Caki2 (cell line): ENCODE measurements at places on chromosomes 16 and 17.

- DNase-seq: no peak
These were observed 253.2 kb upstream of the HSBP1 start for GRCh38 chr16:83554540-83554939.

DNA sequence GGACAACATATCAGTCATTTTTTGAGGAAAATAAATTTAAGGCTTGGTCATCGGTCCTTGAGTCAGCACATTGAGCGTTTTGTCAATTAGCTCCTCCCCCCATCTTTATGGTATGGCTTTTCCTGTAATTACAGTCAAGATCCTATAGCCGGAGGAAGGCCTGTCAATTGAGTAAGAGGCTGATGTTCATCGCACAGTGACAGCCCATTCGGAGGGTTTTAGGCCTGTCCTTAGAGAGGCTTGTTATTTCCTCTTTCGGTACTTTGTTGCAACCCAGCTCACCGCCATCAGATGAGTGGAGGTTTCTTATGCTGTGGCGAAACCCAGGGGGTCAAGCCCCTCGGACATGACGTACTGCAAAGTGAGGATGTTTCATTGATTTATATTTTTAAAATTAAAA is 395.2 kb downstream of the WWOX start:
- DNase-seq: no peak

DNA sequence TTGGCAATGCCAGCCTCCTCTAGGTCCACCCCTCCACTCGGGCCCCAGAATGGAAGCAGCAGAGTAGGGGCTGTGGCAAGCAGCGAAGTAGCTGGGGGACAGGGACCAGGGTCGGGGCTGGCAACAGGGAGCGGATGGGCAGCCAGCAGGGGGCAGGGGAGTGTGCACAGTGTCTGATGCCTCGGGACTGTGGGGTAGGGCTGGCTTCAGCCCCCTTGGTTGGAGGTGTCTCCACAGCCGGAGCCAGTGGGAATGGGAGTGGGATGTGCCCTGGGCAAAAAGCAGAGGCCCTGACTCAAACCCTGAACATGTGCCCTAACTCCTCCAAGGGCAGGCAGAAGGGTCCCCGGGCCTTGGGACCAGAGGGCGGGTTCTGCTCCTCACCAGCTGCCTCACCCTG is 18.5 kb upstream of the ARHGAP27 start:
- DNase-seq: no peak

DNA sequence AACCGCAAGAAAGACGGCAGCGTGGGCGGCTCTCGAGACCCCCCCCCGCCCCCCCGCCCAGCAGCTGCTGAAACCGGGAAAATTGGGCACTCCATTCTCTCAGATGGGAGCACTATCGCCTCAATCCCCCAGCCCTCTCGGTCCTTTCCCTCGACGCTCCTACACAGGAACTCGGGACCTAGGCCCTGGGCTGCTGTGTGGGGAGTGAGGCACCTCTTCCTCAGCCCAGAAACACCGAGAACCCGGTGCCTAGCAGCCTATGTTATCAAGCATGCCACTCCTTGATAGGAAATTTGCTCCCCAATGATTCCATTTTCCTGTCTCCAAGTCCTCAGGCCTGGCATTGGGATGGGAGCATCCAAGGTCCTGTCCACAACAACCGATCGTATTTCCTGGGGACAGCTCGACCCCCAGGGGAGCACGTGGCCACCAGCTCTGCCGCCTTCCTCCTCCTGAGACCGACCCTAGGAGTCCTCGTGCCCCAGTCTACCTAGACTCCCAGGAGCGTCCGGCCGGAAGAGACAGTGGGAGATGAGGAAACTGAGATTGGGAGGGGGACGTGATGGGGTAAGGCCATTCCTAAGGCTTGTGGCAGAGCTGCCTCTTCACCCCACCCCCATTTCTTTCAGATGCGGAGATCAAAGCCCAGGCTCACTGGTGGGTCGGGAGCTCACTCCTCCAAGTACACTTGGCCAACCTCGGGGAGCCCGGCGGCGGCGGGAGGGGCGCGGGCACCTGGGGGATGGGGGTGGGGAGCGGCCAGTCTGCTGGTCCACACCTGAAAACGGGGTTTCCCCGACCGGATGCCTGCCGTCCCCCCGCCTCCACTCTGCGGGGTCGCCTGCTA is 17.5 kb upstream of the CBX8 start:
- DNase-seq: no peak
